ENCODE measurements at places on chromosomes 1 and 21. TPM values are rescaled to one million over a fixed set of nuclear protein-coding genes. Genes with fewer than 3 reads are reported as not detected.

The LCE1F gene
- not detected for total RNA-seq

The BACE2 gene
- 149 TPM for total RNA-seq

The FCAMR gene
- not detected for total RNA-seq

The FHL3 gene
- total RNA-seq, result 21.1 TPM

The FCRL5 gene
- total RNA-seq, result not detected

The PLCH2 gene
- total RNA-seq, result not detected

The HSPB7 gene
- not detected for total RNA-seq

The OR2T33 gene
- not detected for total RNA-seq

The HSD3B2 gene
- not detected for total RNA-seq

Data from epithelial cell of umbilical artery (primary cell).